ENCODE measurements at places on chromosomes 1 and 21.
A peak's percentile ranks its signal among the peaks of the same experiment; 100 is the strongest.

GRCh38 chr1:26096471-26096870, 15.2 kb upstream of the PDIK1L start:
- no peak for DNase-seq

DNA sequence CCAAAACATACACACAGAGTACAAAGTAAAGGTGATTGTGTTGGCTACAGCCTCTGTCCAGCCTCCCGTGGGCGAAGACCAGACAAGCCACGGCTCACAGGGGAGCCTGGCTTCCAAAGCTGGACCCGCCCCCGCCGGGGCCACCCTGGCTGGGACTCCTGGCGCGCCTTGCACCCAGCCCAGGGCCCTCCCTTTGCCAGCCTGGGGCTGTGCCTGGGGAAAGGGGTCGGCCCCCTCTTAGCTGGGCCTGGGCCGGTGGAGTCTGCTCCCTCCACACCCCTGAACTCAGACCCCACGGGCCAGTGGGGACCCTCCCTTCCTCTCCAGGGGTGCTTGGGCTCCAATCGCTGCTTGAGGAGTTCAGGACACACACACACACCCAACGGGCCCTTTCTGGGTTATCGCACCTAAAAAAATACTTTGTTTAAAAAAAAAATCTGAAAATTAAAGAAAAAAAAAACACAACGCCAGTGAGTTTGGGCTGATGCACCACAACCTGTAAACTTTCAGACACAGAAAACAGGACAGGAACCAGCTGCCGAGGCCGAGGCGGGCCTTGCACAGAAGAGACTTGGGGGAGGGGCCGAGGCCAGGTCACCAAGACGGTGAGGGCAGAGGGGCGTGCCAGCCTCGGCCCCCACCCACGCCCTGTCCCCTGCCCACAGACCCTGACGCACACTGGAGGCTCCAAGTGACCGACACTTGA, 56.3 kb downstream of the KCNAB2 start:
- no peak for DNase-seq

DNA sequence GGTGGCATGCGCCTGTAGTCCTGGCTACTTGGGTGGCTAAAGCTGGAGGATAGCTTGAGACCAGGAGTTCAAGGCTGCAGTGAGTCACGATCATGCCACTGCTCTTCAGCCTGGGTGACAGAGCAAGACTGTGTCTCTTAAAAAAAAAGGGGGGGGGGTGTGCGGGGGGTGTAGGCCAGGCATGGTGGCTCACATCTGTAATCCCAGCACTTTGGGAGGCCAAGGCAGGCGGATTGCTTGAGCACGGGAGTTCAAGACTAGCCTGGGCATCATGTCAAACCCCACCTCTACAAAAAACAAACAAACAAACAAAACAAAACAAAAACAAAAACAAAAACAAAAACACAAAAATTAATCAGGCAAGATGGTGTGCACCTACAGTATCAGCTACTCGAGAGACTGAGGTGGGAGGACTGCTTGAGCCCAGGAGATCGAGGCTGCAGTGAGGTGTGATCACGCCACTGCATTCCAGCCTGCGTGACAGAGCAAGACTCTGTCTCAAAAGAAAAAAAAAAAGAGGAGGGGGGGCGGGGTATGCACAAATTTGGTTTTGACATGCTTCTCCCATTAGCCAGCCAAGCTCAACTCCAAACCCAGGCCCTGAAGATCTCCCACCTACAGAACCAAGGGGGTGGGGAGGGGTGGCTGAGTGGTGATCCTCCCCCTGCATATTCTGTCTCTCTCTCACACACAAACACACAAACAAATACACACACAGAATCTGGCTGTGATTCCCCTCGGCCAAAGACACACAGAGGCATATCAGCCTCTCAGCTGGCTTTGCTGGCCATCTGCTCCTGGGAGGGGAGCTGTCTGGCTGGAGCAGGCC, 3.1 kb downstream of the PTAFR start:
- DNase-seq = no peak

GRCh38 chr1:152683846-152684245, 2.1 kb upstream of the LCE2B start:
- no peak for DNase-seq

GRCh38 chr1:16721871-16722641, 18.3 kb upstream of the RNU1-4 start:
- DNase-seq = no peak

GRCh38 chr21:25752416-25752815, 17.6 kb downstream of the GABPA start:
- DNase-seq = no peak

GRCh38 chr1:244969355-244970235, 105.3 kb upstream of the HNRNPU start:
- peak; percentile 13 for DNase-seq

GRCh38 chr1:38670544-38671122, 188.9 kb downstream of the RRAGC start:
- DNase-seq = no peak

- DNase-seq = no peak
These were observed 18.6 kb upstream of the PTPRC start for GRCh38 chr1:198620218-198620617.

DNA sequence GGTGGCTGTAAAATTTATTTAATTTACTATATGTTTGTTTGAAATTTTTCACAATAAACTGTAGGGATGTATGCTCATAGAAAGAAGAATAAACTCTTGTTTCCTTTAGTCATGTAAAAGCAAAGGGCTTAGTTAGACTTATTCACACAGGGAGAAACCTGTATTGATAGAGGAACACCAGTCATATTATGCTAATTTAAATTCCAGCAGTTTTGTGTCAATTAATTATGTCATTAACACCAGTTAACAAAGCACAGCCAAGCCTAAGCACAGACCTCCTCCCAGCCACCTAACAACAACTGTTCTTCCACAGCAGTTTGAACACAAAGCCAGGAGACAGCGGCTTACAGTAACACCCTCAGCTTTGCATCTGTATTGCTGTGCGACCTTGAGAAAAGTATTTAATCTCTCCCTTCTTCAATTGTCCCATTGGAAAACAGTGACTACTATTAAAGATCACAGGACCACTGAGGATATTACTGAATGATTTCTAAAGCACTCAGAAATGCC, 260.8 kb upstream of the RRP15 start:
- no peak for DNase-seq

DNA sequence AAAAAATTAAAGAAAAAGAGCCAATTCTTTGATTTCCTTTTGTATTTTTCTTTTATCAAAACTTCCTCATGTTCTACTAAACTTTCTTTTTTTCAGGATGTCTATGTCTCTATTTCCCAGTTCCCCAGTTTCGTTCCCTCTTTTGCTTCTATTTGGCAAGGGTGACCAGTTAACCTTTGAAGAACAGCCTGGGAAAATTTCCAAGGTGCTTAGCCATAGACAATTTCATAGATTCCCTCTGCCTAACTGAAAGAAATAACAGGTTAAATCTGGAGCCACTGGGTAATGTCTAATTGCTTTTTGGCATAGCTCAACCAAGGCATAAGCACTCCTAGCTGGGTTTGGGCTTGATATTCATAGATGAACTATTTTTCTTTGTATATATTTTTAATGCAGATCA, 272.3 kb downstream of the ADGRL2 start:
- DNase-seq = no peak

DNA sequence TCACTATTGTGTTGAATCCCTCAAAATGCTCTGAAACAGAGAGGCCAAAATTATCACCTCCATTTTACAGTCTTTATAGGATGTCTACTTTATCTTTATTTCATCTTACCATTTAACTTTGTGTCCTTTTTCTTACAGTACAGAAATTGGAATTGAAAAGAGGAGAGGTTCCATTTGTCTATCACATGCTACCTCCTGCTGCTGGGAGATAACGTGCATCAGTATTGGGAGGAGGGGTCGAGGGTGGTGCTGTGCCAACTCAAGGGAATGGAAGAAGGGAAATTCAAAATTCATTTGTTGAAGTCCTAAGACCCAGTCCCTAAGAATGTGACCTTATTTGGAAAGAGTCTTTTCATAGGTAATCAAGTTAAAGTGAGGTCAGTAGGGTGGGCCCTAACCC, 85.3 kb downstream of the HHIPL2 start:
- DNase-seq = no peak

DNA sequence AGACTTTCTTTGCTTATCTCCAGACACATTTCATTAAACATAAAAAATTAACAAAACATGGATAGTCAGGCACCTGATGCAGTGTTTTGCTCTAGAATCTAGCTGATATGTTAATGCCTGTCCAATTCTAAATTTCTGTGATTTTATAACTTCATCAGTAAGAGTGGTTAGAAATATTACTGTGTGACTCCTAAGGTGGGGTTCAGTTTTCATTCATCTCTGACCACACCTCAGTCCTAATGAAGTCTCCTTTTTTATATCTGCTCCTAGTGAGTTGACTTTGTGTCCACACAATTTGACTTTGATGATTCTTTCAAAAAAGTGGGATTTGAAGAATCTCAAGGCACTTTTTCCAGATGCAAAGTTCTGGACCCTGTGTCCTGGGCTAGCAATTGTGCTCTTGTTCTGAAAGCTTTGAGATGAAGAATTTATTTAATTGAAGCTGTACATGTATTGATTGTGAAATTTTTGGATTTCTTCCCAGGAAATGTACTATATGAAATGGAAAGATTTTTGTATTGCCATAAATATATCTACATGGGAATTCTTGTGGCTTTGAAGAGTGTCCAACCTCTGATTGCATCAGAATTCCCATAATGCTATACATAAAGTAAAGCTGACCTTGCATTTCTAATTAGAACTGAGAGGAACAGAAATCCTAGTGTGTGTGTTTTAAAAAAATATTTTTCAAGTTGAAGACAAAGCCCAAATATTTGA, 111.2 kb downstream of the GIPC2 start:
- no peak for DNase-seq

DNA sequence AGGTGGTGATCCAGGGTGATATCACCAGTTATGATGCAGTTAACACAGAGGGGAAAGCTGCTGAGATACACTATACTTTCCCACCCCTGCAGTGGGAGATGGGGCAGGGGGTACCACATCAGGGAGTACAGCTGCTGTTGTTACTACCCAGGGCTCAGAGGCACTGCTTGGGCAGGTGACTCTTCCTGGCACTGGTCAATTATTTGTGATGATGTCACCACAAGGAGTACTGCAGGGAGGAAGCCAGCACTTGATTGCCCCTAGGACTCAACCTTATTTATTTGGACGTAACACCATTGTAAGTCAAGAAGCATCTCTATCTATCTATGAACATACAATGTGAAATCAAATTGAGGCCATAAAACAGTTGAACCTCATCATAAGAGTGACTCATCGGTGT, 10.1 kb downstream of the IFNAR1 start:
- no peak for DNase-seq

DNA sequence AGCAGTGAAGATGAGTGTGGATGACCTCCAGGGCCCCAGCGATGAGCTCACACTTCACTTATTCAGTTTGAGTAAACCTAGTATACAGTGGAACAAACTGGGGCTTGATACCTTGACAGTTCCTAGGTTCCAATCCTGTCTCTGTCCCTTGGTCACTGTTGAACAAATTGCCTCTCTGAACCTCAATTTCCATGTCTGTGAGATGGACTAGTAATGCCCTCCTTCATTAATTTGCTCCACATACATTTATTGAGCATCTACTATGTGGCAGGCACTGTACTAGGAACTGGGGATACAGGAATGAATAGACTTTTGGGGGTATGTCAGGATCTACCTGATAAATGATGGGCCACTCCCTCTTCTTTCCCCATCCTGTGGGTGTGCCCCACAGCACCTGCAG, 57.3 kb downstream of the SDC3 start:
- no peak for DNase-seq

- DNase-seq = no peak
These were observed 4.2 kb downstream of the FMO1 start for GRCh38 chr1:171252482-171252881.

- DNase-seq = no peak
These were observed 569 bp upstream of the DAB1 start for GRCh38 chr1:57424231-57425027.

GRCh38 chr1:205665201-205666045, 14.9 kb downstream of the SLC45A3 start:
- DNase-seq = no peak

DNA sequence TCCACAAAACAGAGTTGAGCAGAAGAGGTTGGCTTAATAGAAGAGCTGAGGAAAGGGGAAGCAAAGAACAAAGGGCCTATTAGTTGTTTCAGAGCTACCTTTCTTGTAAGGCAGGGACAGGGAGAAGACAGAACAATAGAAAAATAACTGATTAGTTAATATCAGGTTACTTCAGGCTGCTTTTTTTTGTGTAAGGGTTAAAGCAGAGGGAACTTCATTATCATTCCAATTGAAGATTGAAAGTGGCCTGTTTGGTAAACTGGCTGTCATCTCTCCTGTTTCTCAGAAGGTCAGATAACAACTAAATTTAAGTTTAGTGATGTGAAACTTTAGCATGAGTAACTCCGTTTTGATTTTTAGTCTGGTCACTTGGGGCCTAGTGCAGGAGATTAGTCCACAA, 22.3 kb downstream of the CDC42 start:
- no peak for DNase-seq

DNA sequence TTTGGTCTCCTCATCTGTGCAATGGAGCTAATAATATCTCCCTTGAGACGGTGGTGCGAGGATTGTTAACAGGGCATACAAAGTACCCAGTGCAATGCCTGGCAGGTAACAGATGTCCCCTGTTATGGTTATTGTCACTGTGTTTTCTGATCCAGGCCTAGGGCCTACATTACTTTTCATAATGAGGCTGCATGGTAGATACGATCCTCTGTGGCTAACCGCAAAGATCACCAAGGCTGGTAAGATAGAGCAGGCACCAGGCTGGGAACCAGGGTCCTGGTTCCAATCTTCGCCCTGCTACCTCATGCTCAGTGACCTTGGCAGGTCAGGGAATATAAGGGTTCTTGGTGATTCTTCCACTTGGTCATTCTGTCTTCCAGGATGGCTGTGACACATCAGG, 22.7 kb downstream of the KCNA2 start:
- no peak for DNase-seq

DNA sequence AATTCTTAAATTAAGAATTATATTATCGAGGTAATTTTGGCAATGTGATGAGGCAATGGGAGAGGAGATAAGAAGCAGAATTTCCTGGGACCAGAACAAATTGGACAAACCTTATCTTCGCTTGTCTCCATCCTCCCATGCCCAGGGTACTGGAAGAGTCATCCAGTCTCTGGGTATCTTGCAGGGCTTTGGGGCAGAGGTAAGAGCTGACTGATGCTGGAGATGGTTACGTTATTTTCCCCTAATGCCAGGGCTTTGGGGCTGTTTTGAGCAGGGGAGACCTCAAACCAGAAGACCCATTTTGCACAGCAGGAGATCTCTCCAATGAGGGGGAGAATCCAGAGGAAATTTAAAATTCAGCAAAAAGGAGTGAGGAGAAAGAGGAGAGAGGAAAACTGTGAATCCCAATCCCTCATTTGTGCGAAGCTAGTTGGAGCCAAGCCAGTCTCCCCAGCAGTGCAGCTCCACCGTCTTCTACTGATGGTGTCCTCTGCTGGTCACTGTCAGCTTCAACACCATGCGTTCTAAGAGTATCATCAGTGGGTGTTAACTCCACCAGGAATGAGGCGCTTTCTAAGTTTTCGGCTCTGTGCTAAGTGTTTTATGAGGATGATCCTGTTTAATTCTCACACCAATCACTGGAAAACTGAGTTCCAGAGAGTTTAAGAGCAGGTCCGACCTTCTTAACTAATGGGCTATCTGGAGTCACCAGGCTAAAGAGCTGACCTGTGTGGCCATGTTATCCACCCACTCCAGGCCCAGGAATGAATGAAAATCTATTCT, 86.8 kb upstream of the CD34 start:
- DNase-seq = peak; percentile 28

GRCh38 chr1:235270625-235271024, 57.4 kb downstream of the ARID4B start:
- no peak for DNase-seq

- no peak for DNase-seq
These were observed 1280.3 kb upstream of the B3GALT2 start for GRCh38 chr1:194466706-194467105.
